ENCODE measurements at places on chromosomes 13 and 19.

- DNase-seq, result no peak
These were observed 173.5 kb downstream of the DCT start for GRCh38 chr13:94305934-94306333.

- DNase-seq, result peak; percentile 59
These were observed 8.9 kb upstream of the OR1I1 start for GRCh38 chr19:15072930-15073647.

- no peak for DNase-seq
These were observed 7.6 kb downstream of the WTIP start for GRCh38 chr19:34489175-34489574.

- peak; percentile 56 for DNase-seq
These were observed 26.9 kb upstream of the CYP2A7 start for GRCh38 chr19:40908976-40909375.

DNA sequence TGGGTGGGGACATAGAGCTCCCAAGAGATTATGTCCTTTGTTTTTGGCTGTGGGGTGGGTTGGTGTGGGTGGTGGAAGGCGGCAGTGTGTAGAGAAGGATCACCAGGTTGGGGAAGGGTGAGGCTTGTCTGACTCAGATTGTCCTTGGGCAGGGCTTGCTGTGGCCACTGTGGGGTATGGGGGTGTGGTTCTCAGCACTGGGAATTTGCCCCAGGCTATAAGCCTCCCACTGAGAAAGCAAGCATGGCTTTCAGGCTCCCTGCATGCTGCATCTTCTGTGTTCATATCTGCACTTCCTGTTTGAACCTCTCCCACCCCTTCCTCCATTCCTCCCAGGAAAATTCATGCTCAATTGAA, 34.9 kb downstream of the DNAJC15 start:
- no peak for DNase-seq

GRCh38 chr13:77235456-77236022, 91.4 kb downstream of the MYCBP2 start:
- no peak for DNase-seq

DNA sequence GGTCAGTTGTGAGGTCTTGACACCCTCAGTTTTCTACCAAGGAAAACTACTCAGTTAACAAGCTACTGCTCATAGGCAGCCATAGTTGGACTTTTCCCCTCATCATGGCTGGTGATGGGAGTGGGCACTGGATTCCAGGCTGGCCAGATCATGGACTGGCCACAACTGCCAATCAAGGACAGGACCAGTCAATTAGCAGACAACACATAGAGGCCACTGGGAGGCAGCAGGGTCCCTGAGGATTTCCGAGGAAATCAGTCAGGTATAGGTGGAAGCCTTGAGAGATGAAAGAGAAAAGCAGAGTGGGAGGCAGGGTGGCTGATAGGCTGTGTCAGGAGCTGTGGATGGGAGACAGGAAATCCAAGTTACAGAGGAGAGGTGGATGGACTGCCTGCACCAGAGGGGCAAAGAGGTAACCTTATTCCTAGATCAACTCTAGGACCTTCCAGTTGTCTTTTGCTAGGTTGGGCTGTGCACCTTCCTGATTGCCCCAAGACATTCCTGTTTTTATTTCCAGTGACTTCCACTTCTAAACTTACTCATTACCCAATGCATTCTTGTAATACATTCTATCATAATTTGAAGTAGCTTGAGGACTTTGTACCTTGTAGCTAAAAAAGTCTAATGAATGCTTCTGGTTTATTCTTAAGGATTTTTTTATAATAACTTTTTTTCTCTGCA, 361.8 kb downstream of the KCNRG start:
- DNase-seq, result peak; percentile 70

DNA sequence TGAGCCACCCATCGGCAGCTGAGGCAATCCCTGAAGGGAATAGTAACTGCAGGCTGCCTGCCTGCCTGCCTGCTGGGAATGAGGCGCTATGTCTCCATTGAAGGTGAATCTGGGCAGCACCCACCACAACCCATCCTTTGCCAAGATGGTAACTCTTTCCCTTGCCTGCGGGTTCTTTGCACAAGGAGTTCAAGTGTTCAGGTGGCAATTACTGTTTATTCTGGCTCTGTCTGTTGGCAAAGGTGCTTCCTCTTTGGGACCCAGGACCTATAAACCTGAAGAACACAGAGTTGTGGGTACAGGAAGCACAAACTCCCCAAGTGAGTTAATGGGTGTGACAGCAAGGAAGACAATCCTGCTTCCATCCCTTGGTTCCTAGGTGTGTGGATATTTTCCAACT, 448.1 kb upstream of the ZNF507 start:
- DNase-seq, result no peak

DNA sequence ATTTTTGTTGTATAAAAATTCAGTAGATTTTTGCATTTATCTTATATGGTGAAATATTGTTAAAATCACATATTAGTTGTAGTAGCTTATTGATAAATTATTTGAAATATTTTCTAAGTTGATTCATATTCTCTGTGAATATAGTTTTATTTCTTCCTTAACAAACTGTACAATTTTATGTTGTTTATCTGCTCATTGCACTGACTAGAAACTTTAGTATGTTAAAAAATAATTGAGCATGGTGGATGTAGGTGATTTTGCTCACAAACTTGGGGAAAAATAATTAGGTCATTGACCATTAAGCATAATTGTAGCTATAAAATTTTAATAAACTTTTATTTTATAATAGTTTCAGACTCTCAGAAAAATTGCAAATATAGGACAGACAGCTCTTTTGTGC, 1445.3 kb upstream of the MIR17HG start:
- no peak for DNase-seq

DNA sequence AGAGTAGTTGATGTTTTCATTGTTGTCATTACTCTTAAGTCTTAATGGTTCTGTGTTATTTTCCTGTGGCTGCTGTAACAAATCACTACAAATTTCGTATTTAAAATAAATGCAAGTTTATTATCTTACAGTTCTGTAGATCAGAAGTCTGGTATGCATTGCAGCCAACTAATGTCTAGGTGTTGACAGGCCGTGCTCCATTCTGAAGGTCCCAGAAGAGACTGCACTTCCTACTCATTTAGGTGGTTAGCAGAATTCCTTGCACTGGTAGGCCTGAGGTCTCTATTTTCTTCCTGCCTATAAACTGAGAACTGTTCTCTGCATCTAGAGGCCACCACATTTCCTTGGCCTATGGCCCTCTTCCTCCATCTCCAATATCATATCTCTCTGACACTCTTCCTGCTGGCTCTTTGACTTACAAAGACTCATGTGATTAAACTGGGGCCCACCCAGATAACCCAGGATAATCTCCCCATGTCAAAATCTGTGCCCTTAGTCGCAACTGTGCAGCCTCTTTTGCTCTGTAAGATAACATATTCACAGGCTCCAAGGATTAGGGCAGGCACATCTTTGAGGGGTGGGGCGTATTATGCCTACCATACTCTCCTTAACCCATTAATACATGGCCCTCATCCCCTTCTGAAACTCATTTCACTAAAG, 468.4 kb downstream of the FOXO1 start:
- DNase-seq, result no peak

DNA sequence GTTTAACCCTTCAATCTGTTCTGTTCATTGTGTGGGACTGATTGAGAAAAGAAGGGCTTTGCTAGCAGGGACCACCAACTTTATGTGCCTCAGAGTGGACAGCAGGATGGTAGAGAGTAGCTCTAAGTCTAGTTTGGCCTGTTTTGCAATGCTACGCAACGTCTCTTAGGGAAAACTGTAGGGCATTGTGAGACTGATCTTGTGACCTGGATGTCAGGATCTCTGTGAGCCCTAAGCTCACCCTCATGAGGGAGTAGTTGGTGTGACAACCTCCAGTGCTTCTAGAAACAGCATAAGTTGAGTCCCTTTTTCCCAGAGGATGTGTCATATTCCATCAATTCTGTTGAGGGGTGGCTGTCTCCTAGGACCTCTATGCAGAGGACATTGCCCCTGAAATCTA, 9.5 kb upstream of the ZNF543 start:
- no peak for DNase-seq

Data from GM23338 (cell line).